ENCODE measurements at places on chromosomes 2 and 18. TPM values are rescaled to one million over a fixed set of nuclear protein-coding genes. Genes with fewer than 3 reads are reported as not detected.

Gene CYTIP
- 0.26 TPM for total RNA-seq

Gene MALL
- total RNA-seq: 136 TPM

Gene CPO
- not detected for total RNA-seq

Gene C2orf80
- not detected for total RNA-seq

Gene OBSL1
- 148 TPM for total RNA-seq

Data from PC-3 (cell line).